Left lobe of liver (tissue), 2 donors: ENCODE measurements at places on chromosomes 12 and 14. TPM values are rescaled to one million over a fixed set of nuclear protein-coding genes. Genes with fewer than 3 reads are reported as not detected.

GRCh38 chr14:54348001-54348611 is 48.7 kb upstream of the CDKN3 start:
- no peak for DNase-seq

- DNase-seq, result no peak
These were observed 613 bp downstream of the DUSP16 start for GRCh38 chr12:12562016-12562483.

GRCh38 chr14:90714811-90715210 is 101.4 kb downstream of the TTC7B start:
- no peak for DNase-seq

DNA sequence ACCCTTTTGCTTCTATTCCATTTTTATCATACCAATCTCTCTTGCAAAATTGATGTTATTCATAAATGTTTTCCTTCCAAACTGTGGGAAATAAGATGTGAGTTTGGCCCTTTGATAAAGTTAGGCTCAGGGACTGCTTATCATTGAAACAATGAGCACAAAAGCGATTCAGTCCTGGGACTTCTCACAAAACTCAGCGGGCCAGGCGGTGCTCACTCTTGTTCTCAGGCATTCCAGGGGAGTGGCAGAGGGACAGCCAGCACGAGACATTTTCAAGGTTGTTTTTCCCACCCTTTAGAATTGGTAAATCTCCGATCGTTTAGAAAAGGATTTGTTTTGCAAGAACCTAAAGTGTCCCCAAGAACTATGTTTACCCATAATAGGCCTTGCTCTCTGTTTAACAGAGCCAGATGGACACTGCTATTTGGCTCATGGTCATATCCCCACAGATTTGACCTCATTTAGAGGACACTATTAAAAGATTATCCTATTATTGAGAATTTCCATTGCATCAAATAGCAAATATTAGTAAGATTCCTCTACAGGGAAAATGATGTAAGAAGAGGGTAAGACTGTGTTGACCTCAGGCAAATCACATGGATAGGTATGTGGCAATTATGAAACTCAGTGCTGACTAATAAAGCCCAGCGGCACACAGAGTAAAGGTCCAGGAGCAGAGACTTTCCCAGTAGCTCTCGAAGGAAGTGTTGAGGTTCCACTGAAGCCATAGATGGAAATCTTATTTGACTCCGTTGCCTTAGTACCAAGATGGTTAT is 102.7 kb upstream of the USP44 start:
- no peak for DNase-seq

The IAPP gene
- 0.25 TPM for total RNA-seq
